ENCODE measurements at places on chromosomes 3 and 15.

DNA sequence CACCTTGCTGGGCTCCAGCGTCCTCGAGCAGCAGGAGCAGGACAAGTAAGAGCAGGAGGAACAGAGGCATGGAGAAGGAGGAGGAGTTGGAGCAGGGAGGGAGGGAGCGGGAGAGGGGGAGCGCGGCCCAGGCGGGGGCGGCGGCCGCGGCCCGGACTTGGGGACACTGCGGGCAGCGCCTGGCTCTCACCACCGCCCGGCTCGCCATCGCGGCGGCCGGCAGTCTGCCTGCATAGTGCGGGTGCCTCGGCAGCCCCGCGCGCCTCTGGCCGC is 440 bp downstream of the DCBLD2 start:
- DNase-seq = no peak

- no peak for DNase-seq
Observed at GRCh38 chr15:45583731-45584639, 3.2 kb upstream of the BLOC1S6 start.

- DNase-seq = no peak
Observed at GRCh38 chr15:85383470-85384148, 3.2 kb downstream of the AKAP13 start.

- no peak for DNase-seq
Observed at GRCh38 chr3:127291114-127291513, 3.3 kb upstream of the PRR20G start.

GRCh38 chr3:184173374-184173722 is 1.3 kb upstream of the AP2M1 start:
- no peak for DNase-seq

All from effector CD4-positive, alpha-beta T cell (primary cell).